ENCODE measurements at places on chromosomes 1 and 21. TPM values are rescaled to one million over a fixed set of nuclear protein-coding genes. Genes with fewer than 3 reads are reported as not detected.

GRCh38 chr1:113399062-113399583, 8.8 kb downstream of the MAGI3 start:
- no peak for DNase-seq

Gene FCRL5
- not detected for total RNA-seq

DNA sequence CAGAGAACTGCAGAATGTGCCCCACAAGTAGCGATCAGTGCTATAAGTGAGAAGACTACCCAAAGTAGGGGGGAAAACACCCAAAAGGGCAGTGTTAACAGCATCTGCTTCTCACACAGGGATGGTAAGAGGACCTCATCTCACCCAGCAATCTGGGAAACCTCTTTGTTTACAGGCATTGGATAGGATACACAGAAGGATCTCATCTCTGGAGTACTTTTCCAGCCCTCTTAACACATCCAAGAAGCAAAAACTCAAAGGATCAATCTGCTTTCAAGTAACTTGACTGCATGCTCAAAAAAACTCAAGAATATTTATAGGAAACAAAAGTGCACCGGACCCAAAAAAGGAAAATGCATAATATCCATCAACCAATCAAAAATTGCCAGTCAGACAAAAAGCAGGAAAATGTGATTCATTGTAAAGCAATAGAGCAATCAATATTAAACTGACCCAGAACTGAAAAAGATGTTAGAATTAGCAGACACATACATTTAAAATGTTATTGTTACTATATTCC, 311.0 kb upstream of the CXADR start:
- no peak for DNase-seq

Gene PLOD1
- total RNA-seq, result 236 TPM

DNA sequence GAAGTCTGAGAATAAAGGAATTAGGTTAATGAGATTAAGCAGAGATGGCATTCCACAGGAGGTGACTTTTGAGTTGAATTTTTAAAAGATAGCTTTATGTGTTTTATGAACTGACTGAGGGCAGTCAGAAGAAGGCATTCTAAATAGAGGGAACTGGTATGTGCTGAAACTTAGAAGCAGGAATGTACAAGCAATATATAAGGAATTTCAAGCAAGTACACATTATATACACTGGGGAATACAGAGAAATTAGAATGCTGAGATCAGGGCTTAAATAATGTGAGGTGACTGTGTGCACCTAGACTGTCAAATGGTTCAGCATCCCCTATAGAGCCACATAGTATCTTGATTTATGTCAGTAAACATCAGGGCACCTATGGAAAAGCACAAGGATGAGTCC, 19.3 kb downstream of the WNT2B start:
- peak; percentile 31 for DNase-seq

Gene CD1E
- total RNA-seq, result not detected

DNA sequence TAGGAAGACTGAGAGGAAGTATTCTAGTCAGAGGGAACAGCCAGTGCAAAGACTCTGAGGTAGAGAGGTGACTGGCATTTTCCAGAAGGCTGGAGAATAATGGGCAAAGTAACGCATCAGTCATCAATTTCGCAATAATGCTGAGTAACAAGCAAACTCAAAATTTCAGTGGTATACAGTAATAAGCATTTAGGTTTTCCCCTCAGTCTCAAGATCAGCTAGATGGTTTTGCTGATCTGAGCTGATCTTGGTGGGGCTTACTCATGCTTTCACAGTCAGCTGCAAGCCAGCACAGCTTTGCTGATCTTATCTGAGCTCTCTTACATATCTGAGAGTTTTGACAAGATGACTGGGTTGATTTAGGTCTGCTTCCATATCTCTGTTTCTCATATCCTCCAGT, 108.7 kb downstream of the TSEN15 start:
- DNase-seq, result peak; percentile 90

GRCh38 chr1:246365708-246366107, 141.4 kb downstream of the SMYD3 start:
- DNase-seq, result no peak

Gene OR2L2
- total RNA-seq, result not detected

Gene G0S2
- total RNA-seq, result 0.36 TPM

GRCh38 chr1:31746687-31747086, 17.5 kb downstream of the ADGRB2 start:
- no peak for DNase-seq

DNA sequence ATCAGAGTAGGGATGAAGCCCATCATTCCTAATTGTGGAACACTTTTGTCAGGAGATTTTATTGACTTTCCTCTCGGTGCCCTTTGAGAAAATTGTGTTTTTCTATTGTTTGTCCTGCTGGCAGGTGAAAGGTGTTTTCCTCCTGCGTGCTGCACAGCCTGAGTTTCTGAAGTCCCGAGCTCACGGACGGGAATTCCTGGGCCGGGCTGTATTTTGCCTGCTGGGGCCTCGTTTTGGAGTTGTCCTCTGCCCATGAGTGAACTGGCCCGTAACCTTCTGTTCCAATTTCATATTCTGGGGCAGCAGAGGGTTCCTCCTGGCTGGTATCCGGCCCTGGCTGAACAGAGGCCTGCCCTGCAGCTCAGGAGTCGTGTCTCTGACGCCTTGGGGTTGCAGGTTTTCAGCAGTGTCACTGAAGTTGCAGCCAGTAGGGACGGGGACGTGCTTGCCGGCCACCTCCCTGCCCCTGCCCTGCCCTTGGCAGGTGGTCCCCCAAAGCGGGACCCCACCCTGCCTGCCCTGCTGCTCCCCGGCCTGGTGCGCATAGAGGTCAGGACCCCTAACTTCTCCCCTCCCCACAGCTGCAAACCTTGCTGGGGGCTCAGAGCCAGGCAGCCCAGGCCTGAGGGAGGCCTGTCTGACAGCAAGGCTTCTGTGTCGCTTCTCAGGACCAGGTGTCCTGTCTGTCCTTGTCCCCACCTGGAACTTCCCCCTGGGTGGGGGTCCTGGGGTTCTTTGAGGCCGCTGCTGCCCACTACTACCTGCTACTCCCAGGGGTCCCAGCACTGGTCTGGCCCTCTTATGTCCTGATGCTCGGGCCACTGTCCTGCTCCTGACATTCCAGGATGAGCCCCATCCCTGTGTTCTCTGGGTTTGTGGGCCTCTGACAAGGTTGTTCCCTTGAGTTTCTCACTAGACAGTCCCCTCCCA, 49.0 kb downstream of the SLX9 start:
- DNase-seq, result no peak

GRCh38 chr1:109652402-109652801, 3.5 kb upstream of the GSTM4 start:
- no peak for DNase-seq

GRCh38 chr1:6125366-6125765, 54.8 kb downstream of the CHD5 start:
- no peak for DNase-seq

Gene PDPN
- not detected for total RNA-seq

- DNase-seq, result peak; percentile 56
Measured at GRCh38 chr21:14259747-14260146, 43.8 kb downstream of the RBM11 start.

DNA sequence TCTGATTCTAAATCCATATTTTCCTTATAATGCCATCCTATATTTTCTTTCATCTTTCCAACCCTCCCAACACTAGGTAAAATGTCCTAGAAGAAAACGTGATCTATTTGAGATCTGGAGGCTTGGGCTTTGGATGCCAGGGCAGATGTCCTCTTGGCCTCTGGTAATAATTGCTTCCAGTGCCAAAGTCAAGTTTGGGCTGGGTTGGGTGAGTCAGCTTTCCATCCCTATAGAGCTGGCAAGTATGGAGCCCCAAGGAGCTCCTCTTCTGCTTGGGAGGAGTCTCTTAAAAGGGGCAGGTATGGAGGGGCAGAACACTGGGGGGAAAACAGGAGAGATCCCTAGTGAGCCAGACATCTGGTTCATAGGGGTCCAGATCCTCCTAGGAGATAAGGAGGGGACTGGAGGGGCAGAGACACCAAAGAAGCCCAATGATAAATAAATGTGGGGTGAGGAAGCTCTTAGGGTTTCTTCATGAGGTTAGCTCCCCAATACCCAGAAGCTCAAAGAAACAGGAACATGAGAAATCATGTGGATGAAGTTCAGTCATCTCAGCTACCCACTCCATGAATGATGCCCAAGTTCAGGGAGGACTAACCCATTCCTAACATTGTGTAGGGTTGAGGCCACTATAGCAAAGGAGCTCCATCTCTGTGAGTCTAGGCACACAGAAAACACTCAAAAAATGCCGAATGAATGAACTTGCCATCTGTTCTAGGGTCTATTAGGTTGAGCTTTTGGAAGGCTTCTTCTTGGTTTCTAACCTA, 3.5 kb downstream of the C1orf116 start:
- no peak for DNase-seq
